ENCODE measurements at places on chromosomes 16 and 17. TPM values are rescaled to one million over a fixed set of nuclear protein-coding genes. Genes with fewer than 3 reads are reported as not detected.

DNA sequence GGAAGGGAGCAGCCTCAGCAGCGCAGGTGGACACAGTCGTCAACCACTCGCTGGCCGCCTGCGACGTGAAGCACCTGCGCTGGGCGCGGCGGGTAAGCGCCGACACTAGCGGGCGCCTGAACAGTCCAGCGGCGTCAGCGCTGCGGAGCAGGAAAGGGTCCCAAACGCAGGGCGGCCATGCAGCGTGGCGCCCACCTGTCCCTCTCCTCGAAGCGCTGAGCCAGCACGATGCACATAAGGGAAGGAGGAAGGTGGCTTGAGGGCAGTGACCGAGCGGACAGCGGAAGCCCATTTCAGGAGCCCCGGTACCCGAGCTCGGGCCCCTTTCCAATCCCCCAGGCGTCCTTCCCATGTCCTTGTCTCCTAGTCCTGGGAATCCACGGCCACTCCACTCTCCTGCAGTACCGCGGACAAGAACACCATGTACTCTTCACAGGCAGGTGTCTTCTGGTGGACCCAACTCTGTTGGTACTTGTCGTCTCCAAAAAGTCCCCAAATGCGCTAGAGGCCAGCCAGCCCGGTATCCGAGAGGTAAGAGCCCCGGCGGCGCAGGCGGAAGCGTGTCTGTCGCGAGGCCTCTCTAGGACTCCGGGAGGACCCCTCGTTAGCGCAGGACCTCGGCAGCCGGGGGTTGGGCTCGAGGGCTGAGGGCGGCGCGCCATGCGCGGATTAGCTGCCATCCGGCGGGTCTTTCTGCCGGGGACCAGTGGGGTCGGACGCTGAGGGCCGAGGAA lies 14.4 kb downstream of the ZNF232 start:
- no peak for DNase-seq

DNA sequence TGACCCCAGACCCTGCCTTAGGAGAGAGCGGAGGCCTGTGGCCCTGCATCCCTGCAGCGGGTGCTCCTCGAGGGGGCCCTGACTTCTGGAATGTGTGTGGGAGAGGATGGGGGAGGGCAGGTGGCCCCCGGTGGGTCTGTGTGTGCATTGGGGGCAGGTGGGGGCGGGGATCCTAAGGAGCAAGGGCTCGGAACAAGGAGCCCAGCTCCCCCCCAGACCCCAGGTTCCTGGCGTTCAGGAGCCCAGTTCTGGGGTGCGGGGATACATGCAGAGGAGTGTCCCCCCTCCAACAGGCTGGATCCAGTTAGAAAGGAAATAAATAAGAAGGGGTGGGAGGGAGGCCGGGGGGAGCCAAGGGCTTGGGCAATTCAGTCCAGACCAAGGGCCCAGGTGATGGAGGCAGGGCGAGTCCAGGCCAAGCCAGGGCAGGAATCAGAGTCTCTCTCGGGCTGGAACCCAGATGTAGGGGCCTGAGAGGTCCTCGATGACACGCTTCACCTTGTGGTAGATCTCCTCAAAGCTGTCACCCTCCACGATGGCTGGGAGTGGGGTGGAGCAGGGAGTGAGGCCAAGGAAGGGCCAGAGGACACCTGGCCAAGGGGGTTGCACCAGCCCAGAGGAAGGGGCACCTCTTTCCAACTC lies 11.2 kb upstream of the ASGR1 start:
- DNase-seq = no peak

- no peak for DNase-seq
Measured at GRCh38 chr16:8380311-8380710, 210.0 kb downstream of the TMEM114 start.

DNA sequence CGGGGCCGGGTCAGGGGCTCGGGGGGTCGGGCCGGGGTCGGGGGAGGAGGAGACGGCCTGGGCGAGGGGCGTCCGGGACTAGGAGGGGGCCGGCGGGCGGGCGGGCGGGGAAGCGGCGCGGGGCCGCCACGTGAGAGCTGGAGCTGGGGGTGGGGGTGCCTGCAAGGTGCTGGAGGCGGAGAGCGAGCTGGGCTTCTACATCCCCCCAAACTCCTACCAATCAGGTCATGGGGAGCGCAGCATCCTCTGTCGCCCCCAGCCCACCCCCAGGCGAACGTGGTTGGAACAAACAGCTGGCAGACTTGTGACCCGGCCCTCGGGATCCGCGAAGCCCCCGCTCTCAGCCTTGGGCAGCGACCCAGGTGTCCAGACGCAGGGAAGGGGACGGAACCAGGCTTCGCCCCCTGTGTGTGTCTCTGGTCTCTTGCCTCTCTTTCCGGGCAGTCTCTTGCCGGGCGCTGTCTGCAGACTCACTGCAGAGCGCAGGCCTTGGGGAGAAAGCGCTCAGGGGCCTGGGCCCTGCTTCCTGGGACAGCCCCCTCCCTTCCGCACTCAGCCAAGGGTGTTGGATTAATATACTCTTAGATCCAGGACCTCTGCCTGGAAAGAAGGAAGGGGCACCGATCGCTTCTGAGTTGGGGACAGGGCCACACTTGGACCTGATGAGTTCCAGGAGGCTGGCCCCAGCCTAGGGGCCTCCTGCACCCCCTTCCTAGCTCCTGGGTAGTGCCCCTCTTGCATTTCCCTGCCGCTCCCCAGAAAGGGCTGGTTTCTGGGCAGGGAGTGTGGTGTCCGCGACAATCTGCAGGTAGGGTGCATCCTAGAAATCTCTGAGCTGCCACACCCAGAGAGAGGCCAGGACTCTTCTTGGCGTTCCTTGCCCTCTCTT lies 722 bp downstream of the RASL10B start:
- no peak for DNase-seq

- no peak for DNase-seq
Measured at GRCh38 chr17:74324521-74324920, 1.5 kb upstream of the KIF19 start.

DNA sequence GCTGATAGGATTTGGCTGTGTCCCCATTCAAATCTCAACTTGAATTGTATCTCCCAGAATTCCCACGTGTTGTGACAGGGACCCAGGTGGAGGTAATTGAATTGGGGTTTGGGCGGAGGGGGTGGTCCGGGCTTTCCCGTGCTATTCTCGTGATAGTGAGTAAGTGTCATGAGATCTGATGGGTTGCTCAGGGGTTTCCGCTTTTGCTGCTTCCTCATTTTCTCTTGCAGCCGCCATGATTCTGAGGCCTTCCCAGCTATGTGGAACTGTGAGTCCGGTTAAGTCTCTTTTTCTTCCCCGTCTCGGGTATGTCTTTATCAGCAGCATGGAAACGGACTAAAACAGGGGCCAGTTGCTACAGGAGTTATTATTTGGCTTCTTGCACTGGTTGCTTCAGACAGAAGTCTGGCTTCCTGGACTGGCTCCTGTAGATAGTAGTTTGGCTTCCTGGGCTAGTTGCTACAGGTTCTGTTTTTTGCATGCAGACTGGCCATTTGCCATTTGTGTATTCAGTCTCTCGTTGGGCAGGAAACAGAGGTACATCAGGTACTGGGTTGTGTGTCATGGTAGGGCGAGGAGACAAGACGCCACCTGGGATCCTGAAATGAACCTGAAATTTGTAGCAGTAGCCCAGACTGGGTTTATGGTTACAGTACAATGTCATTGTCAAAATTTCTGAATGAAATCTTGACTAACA lies 32.6 kb downstream of the CNTNAP4 start:
- DNase-seq = no peak

- no peak for DNase-seq
Measured at GRCh38 chr17:61996916-61997605, 68.0 kb downstream of the MED13 start.

- DNase-seq = no peak
Measured at GRCh38 chr17:50467114-50467854, 1.4 kb downstream of the CHAD start.

GRCh38 chr16:87108278-87108677 lies 208.9 kb downstream of the C16orf95 start:
- no peak for DNase-seq

- peak; percentile 39 for DNase-seq
Measured at GRCh38 chr17:77555741-77556291, 402.7 kb upstream of the TNRC6C start.

DNA sequence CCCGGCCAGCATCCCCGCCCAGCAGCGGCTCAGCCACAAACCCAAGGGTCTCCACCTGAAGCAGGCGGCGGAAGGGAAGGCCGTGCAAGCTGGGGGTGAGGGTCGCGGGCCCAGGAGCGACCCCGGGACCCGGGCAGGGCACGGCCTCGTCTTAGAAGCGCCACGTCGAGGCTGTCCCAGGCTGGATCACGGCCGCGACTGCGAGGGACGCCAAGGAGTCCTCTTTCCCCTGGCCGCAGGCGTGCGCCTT lies 538 bp upstream of the CCNF start:
- DNase-seq = no peak

GRCh38 chr17:77374170-77374936 lies 233.6 kb downstream of the SEC14L1 start:
- DNase-seq = peak; percentile 89

DNA sequence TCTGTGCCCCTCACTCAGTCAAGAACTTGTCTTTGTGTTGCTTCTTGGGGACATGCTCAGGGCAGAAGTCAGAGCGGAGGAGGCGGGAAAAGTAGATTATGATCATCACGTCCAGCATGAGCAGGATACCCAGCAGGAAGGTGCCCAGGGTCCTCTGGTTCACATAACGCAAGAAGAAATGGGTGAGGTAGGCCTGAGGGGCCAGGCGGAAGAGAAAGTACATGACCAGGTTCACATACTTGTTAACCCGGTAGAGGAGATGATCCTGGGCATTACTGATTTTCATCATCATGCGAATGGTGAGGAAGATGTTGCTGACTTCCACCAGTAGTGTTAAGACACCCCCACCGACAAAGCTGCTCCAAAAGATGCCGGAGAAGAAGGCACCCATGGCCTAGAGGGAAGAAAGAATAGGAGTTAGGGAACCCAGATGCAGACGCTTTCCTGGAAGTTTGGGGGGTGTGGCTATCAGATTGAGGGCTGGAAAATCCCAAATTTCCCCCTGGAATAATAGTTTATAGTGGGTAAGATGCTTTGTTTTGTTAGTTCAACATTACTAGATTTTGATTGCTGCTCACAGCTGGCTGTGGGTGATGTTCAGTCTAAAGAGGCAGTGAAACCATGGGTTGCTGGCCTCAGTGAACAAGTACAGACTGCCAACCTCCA lies 1.4 kb downstream of the TLCD1 start:
- no peak for DNase-seq

DNA sequence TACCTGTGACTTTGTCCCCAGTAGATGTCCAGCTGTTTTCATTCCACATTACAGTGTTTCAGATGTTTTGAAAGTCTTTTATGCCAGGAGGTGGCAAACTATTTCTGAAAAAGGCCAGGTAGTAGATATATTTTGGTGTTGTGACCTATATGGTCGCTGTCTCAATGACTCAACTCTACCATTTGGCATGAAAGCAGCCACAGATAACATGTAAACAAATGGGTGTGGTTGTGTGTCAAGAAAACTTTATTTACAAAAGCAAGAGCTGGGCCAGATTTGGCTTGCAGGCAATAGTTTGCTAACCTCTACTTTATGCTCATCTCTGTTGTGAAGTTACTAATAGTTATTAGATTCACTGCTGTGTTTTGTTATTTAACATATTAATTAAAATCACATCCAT lies 728.7 kb upstream of the EEF2KMT start:
- DNase-seq = no peak

Gene FLOT2
- 73.2 TPM for total RNA-seq

Gene CCDC40
- 0.87 TPM for total RNA-seq

Gene TP53TG3C
- not detected for total RNA-seq

Gene GLIS2
- 0.20 TPM for total RNA-seq

Gene FADS6
- total RNA-seq = not detected

Gene DPEP3
- total RNA-seq = 0.20 TPM

Gene ZFP1
- total RNA-seq = 5.4 TPM

Gene ST6GALNAC1
- not detected for total RNA-seq

Gene HEATR9
- not detected for total RNA-seq

Gene FAM117A
- 2.8 TPM for total RNA-seq

Data from lung microvascular endothelial cell (primary cell).